Caco-2 (cell line): ENCODE measurements at places on chromosomes 6 and 20.

DNA sequence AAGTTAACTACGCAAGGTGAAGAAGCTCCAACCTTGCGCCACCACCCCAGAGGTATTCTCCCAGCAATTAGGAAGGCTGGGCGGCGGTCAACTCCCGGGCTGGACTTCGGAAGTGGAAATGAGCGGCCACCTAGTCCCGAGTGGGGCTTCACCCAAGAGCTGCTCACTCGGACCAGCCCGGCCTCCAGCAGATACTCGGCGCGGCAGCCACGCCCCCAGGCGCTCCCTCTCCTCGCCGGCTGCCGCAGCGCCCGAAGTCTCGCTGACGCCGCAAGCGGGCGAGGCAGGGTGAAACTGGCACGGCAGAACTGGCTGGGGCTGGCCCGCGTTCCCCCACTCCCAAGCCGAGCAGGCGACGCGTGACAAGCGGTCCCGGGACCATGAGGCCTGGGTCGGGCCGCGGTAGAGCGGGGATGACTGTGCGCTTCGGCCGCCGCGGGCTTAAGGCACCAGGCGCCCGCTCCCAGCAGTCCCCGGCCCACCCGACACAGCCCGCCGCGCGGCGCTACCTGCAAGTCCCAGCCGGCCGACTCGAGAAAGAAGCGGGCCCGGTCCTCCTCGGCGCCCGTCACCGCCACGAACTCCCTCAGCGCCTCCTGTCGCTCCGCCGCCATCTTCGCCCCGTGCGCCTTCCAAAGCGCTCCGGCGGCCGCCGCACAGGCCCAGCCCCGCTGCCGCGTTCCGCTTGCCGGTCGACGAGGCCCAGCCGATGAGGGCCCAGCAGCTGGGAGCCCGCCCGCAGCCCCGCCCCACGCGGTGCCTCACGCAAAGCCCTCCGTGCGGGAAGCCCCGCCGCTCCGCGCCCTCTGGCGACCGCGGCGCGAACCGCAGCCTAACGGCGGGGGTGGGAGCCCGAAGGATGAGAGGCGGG lies at the start of gene NSFL1C:
NSFL1C (minus strand) TSS at position 639 of the 871 bp plus-strand sequence; CDS start at position 614, 25 bp downstream.
- peaks cover 2% of the 10 kb centered on the region; the same call in 1 of the 2 replicates for H3K36me3 ChIP-seq
- H3K27me3 ChIP-seq = no peaks in the 10 kb centered on the region
- H3K4me1 ChIP-seq = peaks cover 13% of the 10 kb centered on the region
- DNase-seq = peak; percentile 95
- peak within 1 kb of the TSS; percentile 92 for H3K4me3 ChIP-seq

DNA sequence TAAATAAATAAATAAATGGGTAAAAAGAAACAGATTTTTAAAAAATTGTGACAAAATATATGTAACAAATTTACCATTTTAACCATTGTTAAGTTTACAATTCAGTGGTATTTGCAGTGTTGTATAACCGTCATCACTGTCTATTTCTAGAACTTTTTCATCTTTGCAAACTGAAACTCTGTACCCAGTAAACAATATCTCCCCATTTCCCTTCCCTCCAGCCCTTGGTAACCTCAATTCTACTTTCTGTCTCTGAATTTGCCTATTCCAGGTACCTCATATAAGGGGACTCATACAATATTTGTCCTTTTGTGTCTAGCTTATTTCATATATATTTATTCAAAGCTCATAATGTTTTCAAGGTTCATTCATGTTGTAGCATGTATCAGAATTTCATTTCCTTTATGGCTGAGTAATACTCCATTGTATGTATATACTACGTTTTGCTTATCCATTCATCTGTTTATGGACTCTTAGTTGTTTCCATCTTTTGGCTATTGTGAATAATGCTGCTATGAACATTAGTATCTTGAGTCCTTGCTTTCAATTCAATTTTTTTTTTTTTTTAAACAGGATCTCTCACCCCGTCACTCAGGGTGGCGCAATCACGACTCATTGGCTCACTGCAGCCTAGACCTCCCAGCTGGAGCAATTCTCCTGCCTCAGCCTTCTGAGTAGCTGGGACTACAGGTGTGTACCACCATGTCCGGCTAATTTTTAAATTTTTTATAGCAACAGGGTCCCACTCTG lies 8.9 kb downstream of the MANBAL start:
- H3K4me3 ChIP-seq = no peak overlapping the region
- DNase-seq = peak; percentile 31
- H3K27me3 ChIP-seq = no peaks in the 10 kb centered on the region
- peaks cover 7% of the 10 kb centered on the region for H3K36me3 ChIP-seq

GRCh38 chr6:35737413-35738211 lies 780 bp downstream of the ARMC12 start:
- no peaks in the 10 kb centered on the region for H3K36me3 ChIP-seq
- no peaks in the 10 kb centered on the region for H3K27me3 ChIP-seq
- peaks cover 18% of the 10 kb centered on the region for H3K4me1 ChIP-seq
- peak; percentile 54 for DNase-seq
- H3K4me3 ChIP-seq = no peak overlapping the region

DNA sequence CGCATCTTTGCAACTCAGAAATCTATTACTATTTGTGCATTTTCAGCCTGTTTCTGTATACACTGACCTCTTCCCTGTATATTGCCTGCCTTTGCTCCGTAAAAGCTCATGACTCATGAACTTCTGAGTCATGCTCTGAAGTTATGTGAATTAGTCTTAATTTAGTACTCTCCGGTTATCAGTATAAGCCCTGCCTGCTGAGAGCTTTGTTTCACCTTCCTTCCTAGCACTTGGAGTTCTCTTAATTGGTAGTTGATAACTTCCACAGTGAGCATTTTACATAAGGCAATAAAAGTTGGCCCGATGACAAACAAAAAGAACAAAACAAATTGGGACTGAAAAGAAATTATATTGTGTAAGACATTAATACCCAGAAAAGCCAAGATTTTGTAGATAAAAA lies 231.4 kb downstream of the GJA1 start:
- H3K27ac ChIP-seq = peak overlapping the region; percentile 25
- H3K4me3 ChIP-seq = no peak overlapping the region
- H3K36me3 ChIP-seq = no peaks in the 10 kb centered on the region
- DNase-seq = no peak

DNA sequence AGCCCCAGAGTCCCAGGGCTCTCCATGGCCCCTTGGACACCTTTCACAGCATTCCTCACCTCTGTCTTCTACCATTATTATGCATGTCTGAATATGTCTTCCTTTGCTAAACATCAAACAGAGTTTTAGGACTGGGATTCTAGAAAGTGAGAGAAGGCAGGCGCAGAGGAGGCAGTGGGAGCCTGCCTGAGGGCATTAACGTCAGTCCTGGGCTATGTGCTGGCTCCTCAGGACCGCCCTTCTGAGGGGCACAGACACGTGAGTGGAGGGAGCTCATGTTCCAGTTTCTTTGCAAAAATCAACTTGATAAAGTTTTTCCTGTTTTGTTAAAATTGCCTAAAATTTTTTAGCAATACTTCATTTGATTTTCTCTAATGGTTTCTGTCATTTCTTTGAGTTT lies 38.0 kb downstream of the C6orf15 start:
- no peak overlapping the region for H3K4me3 ChIP-seq
- DNase-seq = no peak
- H3K4me1 ChIP-seq = no peaks in the 10 kb centered on the region
- H3K27ac ChIP-seq = no peak overlapping the region
- no peaks in the 10 kb centered on the region for H3K36me3 ChIP-seq

GRCh38 chr20:23186808-23187207 lies 100.7 kb upstream of the CD93 start:
- no peak overlapping the region for H3K4me3 ChIP-seq
- H3K27me3 ChIP-seq = no peaks in the 10 kb centered on the region
- H3K36me3 ChIP-seq = no peaks in the 10 kb centered on the region
- no peak for DNase-seq
- H3K27ac ChIP-seq = no peak overlapping the region

- DNase-seq = no peak
- H3K27me3 ChIP-seq = no peaks in the 10 kb centered on the region
- no peak overlapping the region for H3K4me3 ChIP-seq
- H3K4me1 ChIP-seq = no peaks in the 10 kb centered on the region
These were observed 403.4 kb downstream of the HDGFL1 start for GRCh38 chr6:22972771-22973170.

DNA sequence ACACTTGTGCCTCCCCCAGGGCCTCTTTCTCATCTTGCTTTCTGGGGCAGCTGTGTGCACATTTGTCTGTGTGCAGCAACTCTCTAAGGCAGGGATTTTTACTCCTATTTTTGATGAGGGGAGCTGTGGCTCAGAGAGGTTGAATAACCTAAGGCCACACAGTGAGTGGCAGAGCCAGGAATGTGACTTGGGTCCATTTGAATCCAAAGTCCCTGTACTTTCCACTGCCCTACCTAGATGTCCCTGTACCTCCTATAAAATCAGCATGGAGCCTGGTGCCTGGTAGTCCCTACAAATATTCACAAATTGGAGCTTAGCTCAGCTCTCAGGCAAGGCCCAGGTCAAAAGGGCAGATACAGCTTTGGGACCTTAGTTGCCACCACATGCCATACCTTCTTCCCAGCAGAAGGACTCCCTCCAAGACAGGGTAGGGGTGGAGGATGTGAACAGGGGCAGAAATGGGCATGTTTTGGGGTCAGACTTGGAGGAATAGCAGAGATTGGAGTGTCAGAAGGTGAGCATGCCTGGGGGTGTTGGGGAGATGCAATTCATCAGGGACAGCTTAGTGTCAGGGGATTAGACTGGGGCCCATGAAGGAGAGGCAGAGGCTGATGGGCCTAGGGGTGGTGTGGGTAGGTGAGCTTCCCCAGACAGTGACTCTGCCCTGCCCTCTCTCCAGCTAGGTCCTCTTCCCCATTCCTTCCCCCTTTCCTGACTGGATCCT lies 4.1 kb upstream of the VEGFA start:
- no peak overlapping the region for H3K4me3 ChIP-seq
- H3K36me3 ChIP-seq = no peaks in the 10 kb centered on the region
- no peaks in the 10 kb centered on the region for H3K27me3 ChIP-seq

DNA sequence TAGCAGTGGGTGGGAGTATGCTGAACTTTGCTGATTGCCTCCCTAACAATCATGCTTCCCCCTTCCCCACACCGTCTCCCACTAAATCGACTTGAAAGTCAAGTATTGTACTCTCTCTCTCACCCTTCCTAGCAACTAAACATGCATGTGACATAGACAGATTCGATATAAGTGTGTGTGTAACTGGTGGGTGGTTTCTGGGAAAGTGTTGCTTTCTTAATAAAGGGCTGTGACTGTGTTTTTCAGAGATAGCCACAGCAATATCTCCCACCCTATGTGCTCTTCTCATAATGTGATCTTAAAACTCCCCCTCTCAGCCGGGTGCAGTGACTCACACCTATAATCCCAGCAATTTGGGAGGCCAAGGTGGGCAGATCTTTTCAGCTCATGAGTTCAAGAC lies 49.3 kb upstream of the E2F3 start:
- peaks cover 18% of the 10 kb centered on the region for H3K4me1 ChIP-seq
- no peaks in the 10 kb centered on the region; the same call in 1 of the 2 replicates for H3K36me3 ChIP-seq
- no peak overlapping the region for H3K27ac ChIP-seq
- no peak overlapping the region for H3K4me3 ChIP-seq
- H3K27me3 ChIP-seq = no peaks in the 10 kb centered on the region
- no peak for DNase-seq

GRCh38 chr20:23413862-23414422 lies 7.3 kb downstream of the NAPB start:
- no peak for DNase-seq
- H3K4me1 ChIP-seq = peaks cover 6% of the 10 kb centered on the region; the same call in 1 of the 2 replicates
- no peaks in the 10 kb centered on the region for H3K36me3 ChIP-seq
- H3K27me3 ChIP-seq = no peaks in the 10 kb centered on the region
- H3K27ac ChIP-seq = peak overlapping the region; percentile 35
- H3K4me3 ChIP-seq = no peak overlapping the region

DNA sequence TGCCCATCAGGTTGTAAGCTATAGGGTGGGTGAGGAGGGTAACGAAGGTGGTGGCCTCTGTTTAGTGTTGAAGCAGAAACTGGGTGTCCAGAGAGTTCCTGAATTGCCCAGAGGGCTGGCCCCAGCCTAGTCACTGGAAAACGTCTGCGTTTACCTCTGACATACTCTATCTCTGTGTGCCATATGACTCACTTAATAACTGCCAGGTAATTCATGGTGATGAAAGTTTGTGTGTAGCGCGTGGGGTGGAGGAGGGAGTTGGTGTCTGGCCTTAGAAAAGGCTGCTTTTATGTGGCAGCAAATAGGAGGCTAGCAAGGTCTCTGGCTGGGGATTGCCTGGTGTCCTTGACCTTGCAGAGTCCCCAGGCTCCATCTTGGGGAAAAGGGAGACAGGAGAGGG lies 47.3 kb downstream of the SLC35D3 start:
- no peak overlapping the region for H3K4me3 ChIP-seq
- H3K36me3 ChIP-seq = no peaks in the 10 kb centered on the region
- H3K27ac ChIP-seq = no peak overlapping the region
- DNase-seq = no peak
- H3K27me3 ChIP-seq = no peaks in the 10 kb centered on the region
- peaks cover 7% of the 10 kb centered on the region for H3K4me1 ChIP-seq
